CD14-positive monocyte (primary cell): ENCODE measurements at places on chromosomes 2 and 18. TPM values are rescaled to one million over a fixed set of nuclear protein-coding genes. Genes with fewer than 3 reads are reported as not detected.

- no peak for DNase-seq
These were observed 24.8 kb upstream of the HNRNPA3 start for GRCh38 chr2:177187631-177188312.

DNA sequence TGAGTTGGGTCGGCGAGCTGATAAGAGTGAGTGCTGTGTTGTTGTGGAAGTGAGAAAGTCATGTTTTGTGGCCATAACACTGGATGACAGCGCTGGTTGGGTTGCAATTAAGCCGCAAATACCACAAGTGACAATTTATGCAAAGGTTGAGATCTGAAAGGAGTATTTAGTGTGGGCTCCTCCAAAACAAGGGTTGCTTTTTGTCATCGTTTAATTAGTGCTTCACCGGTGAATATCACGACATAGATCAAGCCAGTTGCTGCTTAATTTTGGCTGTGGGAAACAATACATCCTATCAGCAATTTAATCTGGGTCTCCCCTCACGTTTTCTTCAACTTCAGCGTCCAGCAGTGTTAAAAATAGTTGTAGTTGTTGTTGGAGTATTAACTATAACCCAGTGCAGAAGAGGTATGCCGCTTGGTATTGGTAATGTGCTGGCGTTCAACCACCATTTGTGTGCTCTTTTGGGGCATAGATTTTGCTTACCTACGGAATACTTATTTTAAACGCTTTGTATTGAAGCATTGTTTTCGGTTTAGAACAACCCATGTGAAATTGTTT lies 662 bp downstream of the ACVR2A start:
- DNase-seq = peak; percentile 27

- no peak for DNase-seq
These were observed 86.6 kb upstream of the CAVIN2 start for GRCh38 chr2:191933307-191934105.

Gene NCKAP5
- polyA plus RNA-seq = not detected in 2 replicates

GRCh38 chr2:203713381-203713780 lies 6.9 kb downstream of the CD28 start:
- DNase-seq = no peak

- peak; percentile 95 for DNase-seq
These were observed 52.3 kb upstream of the ROCK1 start for GRCh38 chr18:21163647-21164547.

Gene ATP6V1B1
- not detected for polyA plus RNA-seq

GRCh38 chr2:226703514-226703913 lies 96.1 kb downstream of the IRS1 start:
- no peak for DNase-seq

DNA sequence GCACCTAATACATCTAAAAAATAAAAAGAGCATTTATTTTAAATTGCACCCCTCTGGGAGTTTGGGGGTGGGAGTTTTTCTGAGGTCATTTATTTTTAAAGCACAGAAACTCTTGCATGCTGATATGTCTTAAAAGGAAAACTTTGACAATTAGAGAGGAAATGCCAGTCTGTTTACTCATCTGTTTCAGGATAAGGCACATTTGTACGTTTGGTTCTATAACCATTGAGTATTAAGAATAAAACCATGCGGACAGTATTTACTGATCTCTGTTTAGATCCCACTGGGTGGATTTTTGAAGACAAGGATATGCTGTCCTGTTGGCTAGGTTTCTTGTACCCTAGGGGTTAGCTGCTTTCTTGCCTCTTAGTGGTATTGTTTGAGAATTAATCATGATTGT lies 122.9 kb downstream of the TANC1 start:
- DNase-seq = no peak

Gene MEP1B
- not detected in 2 replicates for polyA plus RNA-seq

Gene FIGN
- polyA plus RNA-seq = not detected

Gene RIT2
- polyA plus RNA-seq = not detected

GRCh38 chr2:55826246-55826645 lies 97.3 kb downstream of the EFEMP1 start:
- DNase-seq = no peak

Gene DTNA
- polyA plus RNA-seq = 0.59 and 2.3 TPM in 2 replicates

- no peak for DNase-seq
These were observed 58.1 kb downstream of the NRP2 start for GRCh38 chr2:205740381-205740780.

GRCh38 chr2:134718817-134719814 lies at the start of gene TMEM163:
Gene TMEM163, minus strand, starts transcription at chr2:134719000.
- DNase-seq = no peak

- DNase-seq = no peak
These were observed 26.8 kb downstream of the NIFK start for GRCh38 chr2:121709776-121710469.

DNA sequence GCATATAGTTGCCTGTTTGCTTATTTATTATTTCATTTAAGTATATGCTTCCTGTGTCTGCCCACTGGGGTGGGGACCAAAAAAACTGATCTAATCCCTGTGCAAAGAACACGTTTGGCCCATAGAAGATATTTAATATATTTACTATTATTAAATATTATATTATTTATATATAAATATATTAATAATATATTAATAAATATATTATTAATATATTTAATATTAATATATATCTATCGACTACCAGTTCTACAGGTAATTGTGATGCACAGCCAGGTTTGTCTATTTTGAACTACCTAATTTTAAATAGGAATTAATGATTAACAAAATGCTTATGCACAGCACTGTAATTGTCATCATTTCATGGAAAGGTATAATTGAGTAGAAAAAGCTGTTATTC lies 288.9 kb upstream of the LYPD1 start:
- DNase-seq = no peak

GRCh38 chr2:203988500-203989260 lies 52.1 kb downstream of the ICOS start:
- DNase-seq = peak; percentile 21

Gene DPP10
- not detected for polyA plus RNA-seq

DNA sequence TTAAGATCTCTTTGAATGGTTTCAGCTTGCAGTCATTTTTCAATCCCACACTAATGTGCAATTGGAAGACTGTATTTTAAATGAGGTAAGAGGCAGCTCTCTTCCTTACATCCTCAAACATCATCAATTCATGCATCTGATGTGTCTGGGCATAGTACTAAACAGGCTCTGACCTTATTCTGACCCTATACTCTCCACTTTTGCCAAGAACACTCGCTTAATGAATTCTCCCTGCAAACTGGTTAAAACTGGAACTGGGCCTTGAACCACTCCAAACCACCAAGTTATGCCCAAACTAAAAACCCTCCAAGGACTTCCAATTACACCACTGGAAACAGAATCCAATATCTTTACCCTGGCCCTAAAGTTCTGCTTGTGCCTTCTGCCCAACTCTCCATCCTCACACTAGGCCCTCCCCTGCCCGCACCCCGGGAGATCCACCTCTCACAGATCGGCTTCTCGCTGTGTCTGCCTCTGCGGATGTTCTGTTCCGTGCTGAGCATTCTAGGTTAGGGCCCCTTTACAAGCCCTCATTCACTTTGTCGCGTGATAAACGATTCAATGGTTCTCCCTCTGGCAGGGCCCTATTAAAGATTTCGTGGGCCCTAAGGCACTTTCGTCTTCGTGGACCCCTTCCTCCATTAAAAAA lies 1.2 kb downstream of the M1AP start:
- no peak for DNase-seq

- DNase-seq = no peak
These were observed 70.3 kb upstream of the PELI1 start for GRCh38 chr2:64214281-64215115.

Gene C2orf76
- polyA plus RNA-seq = 32.5 TPM

GRCh38 chr2:129801575-129801974 lies 177.9 kb upstream of the RAB6C start:
- DNase-seq = no peak

GRCh38 chr18:45012286-45012685 lies 331.6 kb downstream of the SETBP1 start:
- no peak for DNase-seq

DNA sequence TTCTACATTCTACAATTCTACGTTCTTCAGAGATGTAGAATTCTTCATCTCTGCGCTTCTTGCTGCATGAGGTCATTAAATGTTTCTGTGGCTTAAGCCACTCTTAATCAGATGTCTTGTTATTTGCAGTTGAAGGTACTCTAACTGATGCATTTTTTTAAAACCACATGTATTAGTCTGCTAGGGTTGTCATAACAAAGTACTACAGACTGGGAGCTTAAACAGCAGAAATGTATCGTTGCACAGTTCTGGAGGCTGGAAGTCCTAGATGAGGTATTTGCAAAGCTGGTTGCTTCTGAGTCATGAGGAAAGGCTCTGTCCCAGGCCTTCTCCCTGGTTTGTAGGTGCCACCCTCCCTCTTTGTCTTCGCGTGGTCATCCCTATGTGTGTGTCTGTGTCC lies 176.3 kb upstream of the GLI2 start:
- DNase-seq = no peak

DNA sequence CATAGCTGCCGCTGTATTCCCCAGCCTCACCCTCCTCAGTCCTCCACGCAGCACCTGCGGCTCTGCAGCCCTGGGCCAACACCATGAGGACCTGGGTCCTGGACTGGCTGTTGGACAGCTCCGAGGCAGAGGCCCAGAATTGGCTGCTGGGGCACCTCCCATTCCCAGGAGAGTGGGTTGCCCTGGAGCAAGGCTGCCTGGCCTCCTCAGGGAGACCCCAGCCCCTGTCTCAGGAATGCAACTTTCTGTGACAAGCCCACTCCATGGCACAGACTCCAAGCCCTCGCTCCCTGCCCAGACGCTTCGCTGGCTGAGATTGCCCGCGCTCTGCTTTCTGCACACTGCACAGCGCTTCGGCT lies 33.0 kb downstream of the CYP26B1 start:
- no peak for DNase-seq

Gene DSG4
- not detected for polyA plus RNA-seq

DNA sequence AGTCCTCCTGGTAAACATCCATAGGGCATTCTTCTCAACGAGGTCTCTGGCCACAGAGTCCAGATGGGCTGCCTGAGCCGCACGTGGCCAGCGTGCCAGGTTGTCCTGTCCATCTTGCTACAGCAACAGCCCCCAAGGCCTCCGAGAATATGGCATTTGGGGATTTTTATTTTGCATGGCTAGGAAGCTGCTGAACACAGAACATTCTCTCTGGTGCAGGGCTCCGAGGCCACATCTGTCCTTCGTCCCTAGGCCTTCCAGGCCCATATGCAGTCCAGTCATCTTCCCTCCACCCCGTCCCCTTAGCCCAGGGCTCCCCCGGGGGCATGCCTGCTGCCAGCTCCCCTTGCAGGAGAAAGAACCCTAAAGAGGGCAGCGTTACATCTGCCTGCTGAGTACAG lies 2.3 kb downstream of the HDAC4 start:
- DNase-seq = peak; percentile 2

DNA sequence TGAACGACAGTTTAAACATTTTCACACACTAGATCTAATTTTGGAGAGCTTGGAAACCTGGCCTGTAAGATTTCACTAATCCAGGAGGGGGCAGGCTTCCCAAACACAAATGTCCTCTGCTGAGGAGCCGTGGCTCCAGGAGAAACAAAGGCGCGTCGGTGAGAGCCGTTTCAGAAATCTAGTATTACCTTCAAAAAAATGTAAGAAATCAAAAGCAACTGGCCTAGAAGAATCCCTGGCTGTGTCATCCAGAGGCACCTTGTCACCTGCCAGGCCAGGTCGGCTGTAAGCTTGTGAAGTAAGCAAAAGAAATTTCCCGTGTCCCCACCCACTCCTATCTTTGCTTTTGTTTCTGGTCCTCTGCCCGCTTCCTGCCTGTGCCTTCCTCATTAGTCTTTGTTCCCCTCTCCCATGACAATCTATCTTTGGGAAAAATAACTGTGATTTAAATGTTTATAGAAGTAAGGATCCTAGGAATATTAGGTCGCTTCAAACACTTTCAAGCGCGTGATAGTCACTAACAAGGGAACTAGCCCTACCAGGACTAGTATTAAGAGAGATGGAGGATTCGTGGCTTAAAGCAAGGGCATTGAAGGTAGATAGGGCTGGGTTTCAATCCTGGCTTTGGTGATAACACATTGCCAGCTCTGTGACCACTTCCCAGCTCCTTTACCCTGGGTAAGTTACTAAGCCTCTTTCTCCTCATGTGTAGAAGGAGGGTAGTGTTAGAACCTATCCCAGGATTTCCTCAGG lies 99.5 kb upstream of the STK39 start:
- peak; percentile 46 for DNase-seq

DNA sequence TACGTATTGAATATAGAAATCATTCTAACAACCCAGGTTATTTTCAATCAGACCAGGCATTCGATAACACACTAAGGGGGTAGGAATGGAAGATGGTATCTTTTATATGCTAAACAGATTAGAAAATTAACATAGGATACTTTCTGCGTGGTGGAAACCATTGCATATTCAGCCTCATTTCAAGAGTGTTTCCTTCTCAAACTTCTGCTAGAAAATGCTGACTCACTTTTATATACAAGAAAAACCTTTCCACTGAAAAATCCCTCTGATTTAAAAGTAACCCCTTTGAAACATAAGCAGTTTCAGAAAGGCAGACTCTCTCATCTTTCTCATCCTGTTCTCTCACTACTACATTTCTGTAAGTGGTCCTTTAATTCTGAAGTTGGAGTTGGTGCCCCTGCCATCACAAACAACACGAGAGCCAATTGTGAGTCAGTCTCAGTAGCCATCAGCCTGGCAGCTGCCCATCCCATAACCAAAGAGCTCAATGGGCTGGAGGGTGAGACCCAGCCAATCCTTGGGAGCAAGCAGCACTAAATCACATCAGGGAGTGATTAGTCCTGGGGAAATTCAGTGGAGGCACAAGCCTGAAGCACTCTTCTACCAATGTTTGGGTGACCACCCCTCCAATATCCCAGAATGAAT lies 343.1 kb downstream of the CELF4 start:
- DNase-seq = no peak

GRCh38 chr2:205678541-205679142 lies 3.7 kb upstream of the NRP2 start:
- DNase-seq = no peak

Gene SLC9A2
- polyA plus RNA-seq = not detected in 2 replicates

DNA sequence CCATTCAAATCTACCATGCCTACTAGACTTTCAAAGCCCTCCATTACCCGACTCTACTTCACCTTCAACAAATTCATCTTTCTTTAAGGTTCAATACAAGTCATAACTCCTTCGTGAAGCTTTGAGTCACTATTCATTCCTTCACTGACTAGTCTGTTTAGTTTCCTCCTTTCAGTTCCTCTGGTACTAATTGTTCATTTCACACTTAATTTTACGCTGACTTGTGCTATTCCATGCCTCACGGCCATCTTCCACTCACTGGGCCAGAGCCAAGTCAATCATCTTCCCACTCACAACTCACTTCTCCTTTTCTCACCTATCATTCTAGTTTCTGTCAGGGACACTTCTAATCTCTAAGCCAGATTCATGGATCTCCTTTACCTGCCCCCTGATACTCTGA lies 136.2 kb downstream of the MTX2 start:
- no peak for DNase-seq

GRCh38 chr2:231689124-231689893 lies 19.0 kb upstream of the PTMA start:
- no peak for DNase-seq

Gene VAMP5
- polyA plus RNA-seq = 154 and 266 TPM in 2 replicates

- DNase-seq = no peak
These were observed 72.1 kb downstream of the UBE2E3 start for GRCh38 chr2:181052523-181052891.

DNA sequence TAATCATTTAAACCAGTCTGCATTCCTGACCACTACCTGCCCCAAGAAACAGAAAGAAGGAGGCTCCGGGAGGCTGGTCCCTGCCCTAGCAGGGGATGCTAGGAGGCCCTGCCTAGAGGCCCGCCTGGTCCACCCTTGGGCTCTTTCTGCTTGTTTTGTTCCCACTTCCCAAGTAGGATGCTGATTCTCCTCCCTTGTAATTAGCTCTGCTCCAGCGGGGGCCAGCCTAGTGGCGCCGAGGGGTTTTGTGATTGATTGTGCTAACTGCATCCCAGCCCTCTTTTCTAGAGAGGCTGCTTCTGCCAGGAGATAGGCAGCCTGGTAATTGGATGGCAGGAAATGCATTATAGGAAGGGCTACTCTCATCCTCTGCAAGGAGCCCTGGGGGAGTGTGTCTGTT lies 220.0 kb downstream of the LOXHD1 start:
- DNase-seq = no peak
